H54 (cell line): ENCODE measurements at places on chromosomes 2 and 18.

DNA sequence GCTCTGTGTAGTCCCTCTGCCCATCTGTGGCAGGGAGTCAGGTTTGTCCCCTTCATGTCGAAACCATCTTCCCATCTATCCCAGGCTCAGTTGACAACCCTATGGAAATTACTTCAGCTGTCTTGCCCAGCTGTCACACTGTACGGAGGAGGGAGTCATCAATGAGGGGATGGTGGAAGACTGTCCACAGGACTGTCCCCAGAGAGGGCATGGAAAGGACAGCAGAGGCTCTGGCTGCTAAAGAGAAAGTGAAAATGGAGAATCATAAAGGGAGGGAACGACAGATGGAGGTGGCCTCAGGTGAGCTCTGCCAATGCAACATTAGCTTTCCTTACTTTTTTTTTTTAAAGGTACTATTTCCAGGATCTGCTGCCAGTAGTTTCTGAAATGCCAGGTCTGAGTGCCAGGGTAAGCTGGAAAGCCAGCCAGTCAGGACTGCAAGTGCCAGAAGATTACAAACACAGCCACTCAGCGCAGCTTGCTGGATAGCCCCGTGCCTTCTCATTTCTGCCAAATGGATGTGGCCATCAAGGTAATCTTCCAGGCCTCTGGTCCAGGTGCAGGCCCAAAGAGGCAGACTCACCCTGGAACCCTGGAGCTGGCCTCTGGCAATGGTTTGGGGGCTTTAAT is 192.8 kb downstream of the AGPS start:
- no peak for DNase-seq

DNA sequence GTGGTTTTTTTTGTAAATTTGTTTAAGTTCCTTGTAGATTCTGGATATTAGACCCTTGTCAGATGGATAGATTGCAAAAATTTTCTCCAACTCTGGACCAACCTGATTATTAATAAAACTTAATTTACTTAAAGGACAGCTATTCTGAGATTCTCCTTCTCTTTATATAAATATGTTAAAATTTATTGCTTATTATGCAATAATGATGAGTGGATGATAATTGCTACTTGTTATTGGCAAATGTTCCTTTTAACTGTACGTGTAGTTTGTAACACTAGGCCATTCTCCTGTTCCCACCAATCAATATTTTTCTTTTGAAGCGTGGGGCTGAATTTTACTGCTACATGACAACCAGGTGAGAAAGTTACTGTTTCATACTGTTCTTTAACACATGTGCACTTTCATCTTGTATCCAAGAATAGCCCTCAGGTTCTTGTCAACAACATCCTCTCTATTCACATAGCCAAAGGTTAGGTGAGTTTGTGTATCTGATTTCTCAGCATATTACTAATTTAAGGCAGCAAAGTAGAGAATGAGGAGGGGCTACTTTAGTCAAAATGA is 16.6 kb upstream of the STK17B start:
- DNase-seq, result no peak

GRCh38 chr18:48663096-48663930 is 124.5 kb downstream of the CTIF start:
- no peak for DNase-seq

- no peak for DNase-seq
These were observed 41.8 kb upstream of the AFF3 start for GRCh38 chr2:100184055-100184737.

DNA sequence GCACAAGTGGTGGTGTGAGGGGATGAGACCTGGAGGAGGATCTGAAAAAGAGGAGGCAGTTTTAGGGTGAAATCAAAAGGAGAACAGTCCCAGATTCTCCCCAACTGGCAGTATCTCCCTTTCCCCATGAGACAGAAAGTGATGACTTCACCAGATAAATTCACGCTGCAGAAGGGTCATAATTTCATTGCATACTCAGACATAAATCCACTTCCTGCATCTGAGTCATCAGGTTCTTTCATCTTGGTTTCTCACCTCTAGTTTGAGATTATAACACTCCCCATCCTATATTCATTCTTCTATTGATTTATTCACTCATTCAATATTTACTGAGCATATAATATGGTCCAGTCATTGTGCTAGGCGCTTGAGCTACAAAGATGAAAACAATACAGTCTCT is 64.7 kb downstream of the CCDC148 start:
- no peak for DNase-seq
